Activated T-cell treated with anti-CD3 and anti-CD28 coated beads for 4 hours (primary cell): ENCODE measurements at places on chromosomes 6 and 20.
A peak's percentile ranks its signal among the peaks of the same experiment; 100 is the strongest.

- DNase-seq, result no peak
Observed at GRCh38 chr6:97717086-97717485, 434.1 kb upstream of the MMS22L start.

DNA sequence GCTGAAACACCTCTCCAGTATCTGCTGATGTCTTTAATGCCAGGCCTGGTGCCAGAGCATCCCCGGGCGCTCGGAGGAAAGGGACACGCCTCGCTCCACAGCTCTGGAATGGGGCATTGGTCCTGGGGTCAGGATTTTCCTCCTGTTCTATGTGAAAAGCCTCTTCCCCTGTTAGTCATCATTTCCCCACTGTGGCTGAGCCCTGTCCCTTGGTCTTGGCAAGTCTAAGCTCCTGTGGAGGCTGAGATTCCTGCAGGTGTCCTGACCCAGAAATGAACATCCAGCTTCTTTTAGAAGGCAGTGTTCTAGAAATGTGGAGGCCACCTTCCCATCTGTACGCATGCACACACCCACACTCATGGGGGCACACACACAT, 19.4 kb downstream of the SYNDIG1 start:
- no peak for DNase-seq

DNA sequence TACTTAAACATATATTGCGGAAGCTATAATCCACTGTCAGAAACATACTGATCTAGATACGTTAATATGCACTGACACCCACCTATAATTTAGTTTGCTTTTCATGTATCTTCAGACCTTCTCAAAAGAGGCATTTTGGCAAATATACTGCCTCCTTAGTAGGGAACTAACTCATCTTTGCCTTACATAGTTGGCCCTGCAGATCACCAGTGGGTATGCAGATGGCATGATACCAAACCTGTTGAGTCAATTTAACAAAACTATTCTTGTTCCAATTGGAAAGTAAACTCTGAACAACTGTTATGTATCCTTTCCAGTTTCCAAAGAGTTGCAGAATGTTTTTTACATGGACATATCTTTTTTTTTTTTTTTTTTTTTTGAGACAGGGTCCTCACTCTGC, 35.6 kb upstream of the TBC1D20 start:
- DNase-seq, result no peak

DNA sequence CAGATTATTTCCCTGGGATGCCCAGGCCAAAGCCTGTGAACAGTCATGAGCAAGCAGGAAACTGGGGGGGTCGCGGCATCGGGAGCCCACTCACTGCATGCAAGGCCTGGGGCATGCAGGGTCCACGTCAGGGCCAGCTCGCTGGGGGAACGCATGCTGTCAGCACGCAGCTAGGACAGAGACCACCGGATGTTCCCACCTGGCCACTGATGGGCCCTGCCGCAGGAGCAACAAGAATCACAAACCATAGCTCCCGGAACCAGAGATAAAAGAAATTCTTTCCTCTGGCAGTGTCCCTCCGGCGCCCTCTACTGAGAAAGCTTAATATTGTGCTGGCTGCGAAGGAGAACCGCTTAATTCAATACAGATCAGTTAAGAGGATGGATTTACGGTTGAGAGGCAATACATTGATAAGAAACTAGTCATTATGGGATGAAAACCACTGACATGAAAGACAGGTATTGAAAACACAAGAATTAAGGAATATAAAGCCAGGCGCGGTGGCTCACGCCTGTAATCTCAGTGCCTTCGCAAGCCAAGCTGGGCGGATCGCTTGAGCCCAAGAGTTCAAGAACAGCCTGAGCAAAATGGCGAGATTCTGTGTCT, 32.6 kb downstream of the C6orf15 start:
- DNase-seq, result peak; percentile 61

DNA sequence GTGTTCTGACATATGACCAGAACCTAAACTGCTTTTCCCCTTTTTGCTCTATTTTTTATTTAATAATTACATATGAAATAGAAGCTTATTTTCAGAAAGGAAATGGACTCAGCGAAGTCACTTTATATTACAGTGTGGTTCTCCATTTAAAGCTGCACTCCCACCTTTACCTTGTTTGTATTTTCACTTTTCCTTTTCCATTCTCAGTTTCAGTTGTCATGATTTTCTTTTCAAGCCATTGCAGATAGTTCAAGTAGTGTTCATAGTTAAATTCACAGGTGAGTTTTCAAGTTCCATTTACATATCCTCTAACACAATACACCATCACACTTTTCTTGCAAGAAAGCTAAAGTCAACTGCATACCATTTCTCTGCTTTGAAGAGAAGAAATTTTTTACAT, 400.2 kb downstream of the HACE1 start:
- no peak for DNase-seq

DNA sequence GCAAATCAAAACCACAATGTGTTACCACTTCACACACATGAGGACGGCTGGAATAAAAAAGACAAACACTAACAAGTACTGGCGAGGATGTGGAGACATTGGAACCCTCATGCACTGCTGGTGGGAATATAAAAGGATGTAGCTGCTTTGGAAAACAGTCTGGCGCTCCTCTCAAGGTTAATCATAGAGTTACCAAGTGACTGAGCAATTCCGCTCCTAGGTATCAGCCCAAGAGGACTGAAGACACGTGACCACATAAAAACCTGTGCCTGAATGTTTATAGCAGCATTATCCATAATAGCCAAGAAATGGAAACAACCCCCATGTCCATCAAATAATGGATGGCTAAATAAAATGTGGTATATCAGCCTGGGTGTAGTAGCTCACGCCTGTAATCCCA, 45.0 kb downstream of the VSTM2L start:
- DNase-seq, result no peak

GRCh38 chr20:23143098-23143497, 57.0 kb upstream of the CD93 start:
- no peak for DNase-seq

DNA sequence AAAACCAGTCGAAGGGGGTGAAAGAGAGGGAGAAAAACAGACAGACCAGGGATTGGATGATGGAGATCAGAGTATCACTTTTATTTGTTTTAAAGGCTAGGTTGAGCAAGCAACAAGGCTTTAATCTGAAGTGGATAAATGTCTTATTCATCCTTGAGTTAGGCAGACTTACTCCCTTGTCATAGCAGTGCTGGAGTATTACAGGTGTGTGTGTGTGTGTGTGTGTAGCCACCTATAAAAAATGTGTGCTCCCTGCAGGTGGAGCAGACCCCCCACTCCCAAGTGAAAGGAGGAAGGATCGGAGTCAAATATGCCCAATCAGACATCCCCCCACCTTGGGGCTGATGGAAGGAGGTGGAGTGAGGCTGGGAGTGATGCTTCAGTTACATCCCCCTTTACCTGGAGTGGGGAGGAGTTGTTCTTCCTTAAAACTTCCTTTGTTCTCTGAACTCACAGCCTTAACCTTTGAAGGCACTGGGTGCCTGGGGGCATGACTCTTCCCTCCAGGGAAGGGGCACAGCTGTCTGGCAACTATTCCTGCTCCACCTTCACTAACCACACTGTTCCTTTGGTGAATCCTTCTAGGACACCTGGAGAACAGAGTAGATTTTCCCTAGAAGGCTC, 27.3 kb downstream of the PTK7 start:
- no peak for DNase-seq

DNA sequence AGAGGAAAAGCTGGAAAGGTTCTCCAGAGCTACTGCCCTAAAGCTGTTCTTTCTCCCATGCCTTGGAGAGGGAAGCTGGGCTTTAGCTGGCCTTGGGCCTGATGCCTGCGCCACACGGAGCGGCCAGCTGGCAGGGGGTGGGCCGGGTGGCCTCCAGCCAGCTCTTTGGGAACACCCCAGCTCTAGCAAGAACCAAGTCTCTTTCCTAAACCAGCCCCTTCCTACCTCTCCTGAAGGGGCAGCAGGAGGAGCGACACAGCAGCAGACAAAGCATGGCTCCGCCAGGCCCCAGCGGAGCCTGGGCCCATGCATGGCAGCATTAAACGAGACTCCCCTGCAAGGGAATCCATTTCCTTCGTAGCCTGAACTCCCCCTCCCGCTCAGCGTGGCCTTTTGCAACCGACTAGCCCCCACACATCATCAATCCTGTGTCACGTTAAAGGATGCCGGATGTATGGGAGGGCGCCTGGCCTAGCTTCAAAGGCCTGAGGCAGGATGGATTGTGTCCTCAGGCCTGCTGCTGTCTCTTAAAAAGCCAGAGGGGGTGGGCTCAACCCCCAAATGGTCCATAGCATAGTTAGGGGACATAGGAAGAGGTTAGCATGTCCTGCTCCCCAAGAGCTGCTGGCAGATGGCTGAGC, 14.0 kb downstream of the MRPS18A start:
- no peak for DNase-seq

- DNase-seq, result no peak
Observed at GRCh38 chr6:100719883-100720682, 161.0 kb downstream of the ASCC3 start.

DNA sequence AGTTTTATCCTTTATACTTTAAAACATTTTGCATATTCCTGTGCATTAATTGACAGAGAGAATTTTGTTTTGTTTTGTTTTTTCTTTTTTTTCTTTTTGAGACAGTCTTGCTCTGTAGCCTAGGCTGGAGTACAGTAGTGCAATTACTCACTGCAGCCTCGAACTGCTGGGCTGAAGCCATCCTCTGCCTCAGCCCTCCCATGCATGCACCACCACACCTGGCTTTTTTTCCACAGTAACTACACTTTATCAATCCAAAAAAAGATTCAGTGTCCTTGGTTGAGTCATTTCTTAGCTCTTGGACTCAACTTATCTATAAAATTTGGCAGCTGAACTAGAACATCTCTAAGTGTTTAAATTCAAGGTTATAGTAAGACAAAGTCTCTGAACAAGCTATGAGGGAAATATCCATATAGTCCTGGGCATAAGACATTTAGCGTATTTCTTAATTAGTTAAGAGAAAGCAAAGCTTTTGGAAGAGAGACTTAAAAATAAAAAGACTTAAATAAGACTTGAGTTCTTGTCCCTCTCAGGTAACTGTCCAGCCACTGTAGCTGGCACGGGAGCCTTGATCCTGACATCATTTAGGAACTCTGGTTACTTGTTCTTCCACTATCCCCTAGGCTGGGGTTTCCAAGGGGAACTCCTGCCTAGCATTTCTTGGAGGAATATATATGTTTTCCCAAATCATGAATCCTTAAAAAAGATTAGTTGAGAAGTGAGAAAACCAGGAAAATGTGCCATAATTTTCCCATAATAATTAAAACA, 300.1 kb downstream of the HACE1 start:
- no peak for DNase-seq

GRCh38 chr6:118789419-118789818, 104.5 kb upstream of the ASF1A start:
- DNase-seq, result no peak

DNA sequence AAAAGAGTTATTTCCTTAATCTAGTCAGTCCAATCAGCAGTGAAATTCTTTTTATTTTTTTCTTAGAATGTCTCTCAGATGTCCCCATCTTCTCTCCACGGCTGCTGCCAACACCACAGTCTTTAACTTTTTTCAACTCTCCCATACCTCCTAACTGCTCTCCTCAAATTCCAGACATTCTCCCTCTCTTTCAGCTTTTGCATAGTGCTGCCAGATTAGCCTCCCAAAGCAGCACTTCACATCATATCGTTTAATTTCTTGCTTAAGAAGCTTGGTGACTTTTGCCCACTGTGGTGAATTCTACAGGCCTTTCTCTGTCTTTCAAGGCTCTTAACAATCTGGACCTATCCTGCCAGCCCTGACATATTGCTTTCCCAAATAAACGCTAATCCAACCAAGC, 233.4 kb downstream of the UST start:
- no peak for DNase-seq

DNA sequence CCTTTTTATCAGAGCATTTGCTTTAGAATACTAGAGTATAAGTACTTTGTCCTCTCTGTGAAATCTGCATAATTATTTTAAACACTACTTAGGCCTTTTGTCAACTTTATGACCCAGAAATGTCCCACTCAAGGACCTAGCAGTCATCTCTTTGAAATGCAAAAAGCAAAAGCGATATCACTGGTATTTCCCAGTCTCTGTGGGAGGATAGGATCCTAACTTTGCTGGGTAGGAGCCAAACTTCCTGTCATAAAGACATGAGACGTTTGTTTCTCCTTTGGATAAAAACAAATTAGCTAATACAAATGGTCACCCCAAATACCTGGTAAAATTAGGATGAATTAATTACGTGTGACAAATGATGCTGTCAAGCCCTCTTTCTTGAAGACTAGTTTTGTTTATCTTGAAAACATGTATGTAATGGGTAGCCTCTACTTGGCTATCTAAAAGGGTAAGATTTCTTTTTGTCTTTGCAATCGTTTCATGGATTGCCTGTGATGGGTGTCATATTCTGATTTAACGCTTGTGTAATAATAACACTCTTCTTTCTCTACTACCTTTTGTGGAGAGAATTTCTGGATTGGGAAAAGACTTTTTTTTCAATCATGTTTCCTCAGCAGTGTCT, 36.2 kb downstream of the DCDC2 start:
- no peak for DNase-seq
